ENCODE measurements at places on chromosomes 6 and 20.

DNA sequence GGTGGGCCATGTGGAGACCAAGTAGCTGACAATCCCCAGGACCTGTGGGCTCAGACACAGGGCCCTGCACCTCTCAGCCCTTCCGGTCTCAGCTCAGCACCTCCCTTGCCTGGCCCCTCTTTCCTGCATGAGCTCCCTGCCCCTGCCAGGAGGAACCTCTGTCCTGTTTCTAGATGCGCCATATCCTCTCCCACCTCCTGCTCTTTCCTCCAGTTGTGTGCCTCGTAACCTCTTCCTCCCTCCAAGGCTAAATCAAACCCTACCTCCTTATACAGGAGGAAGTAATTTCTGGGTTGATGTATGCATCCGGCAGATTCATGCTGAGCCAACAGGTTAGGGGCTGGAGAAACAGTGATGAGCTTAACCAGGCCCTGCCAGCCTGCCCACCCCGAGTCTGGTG is 30.9 kb downstream of the ITPR3 start:
- DNase-seq, result no peak

- DNase-seq, result no peak
These were observed 11.5 kb downstream of the KCNB1 start for GRCh38 chr20:49470922-49471321.

DNA sequence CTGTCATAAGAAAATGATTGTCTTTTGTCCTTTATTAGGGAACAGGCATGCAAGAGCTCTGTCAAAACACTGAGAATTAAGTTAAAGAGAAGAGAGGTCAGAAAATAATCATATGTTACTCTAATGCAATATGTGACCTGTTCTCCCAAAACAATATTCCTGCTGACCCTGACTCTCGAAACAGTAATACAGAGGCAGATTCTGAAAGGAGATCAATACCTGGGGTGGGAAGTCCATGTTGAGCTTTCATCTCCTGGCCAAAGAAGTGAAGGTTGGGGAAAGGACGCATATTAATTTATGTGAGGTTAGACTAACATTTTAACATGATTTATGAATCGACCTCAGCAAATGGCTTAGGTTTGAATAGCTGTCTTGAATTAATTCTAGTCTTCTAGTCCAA is 243.0 kb downstream of the PTPRK start:
- no peak for DNase-seq

DNA sequence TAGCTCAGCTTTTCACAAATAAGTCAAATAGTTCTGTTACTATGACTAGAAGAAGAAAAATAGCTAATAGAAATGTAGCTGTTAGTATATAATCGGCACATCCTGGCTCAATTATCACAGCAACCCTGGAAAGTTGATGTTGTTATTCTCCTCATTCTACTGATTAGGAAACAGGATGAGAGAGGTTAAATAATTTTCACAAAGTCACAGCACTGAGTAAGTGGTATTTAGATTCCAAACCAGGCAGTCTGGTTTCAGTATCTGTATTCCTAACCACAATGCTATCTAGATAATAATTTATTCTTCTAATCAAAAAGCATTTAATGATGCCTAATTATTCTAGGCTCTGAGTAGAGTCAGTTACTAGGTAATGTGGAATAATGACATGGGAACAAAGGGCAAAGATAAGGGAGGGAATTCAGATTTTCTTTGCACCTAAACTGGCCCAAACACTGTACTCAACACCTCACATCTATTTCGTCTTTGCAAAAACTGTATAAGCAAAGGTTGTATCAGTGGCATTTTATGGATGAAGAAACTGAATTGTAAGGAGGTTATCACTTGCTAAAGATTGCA is 51.3 kb downstream of the PDE7B start:
- no peak for DNase-seq

DNA sequence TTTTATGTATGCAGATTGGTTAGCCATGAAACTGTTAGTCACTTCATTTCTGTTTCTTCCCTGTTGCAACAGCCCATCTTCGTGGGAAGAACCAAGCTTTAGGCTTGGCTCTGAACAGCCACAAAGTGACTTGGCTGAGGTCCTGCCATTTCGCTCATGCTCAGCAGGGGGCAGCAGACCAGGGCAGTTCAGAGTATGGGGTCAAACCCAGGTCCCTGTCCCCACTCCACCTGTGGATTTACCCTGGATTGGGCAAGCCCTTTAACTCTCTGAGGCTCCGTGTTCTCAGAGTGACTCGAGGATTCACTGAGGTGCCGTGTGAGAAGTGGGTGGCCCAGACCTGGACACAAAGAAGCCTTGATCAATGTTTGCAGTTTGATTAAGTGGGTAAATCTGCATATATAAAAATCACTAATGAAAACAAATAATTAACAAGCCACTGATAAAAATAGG is 19.8 kb upstream of the MAP1LC3A start:
- no peak for DNase-seq

- no peak for DNase-seq
These were observed 298.2 kb downstream of the PAX1 start for GRCh38 chr20:22003680-22004079.

GRCh38 chr20:12528591-12529041 is 480.2 kb upstream of the SPTLC3 start:
- no peak for DNase-seq

GRCh38 chr20:63150391-63150898 is 65.5 kb downstream of the YTHDF1 start:
- DNase-seq, result no peak

- DNase-seq, result no peak
These were observed 141.9 kb upstream of the EXOC2 start for GRCh38 chr6:834866-835265.

DNA sequence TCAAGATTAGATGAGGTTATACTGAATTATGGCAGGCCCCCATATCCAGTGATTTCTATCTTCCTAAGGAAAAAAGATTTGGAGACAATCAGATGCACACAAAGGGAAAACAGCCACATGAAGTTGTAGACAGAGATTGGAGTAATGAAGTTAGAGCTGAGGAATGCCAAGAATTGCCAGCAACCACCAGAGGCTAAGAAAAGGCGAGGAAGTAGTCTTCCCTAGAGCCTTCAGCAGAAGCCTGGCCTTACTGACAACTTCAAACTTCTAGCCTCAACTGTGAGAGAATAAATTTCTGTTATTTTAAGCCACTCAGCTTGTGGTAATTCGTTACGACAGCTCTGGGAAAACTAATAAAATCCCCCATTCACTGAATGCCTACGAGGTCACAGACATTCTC is 473.9 kb downstream of the COL12A1 start:
- no peak for DNase-seq

GRCh38 chr6:80930376-80930775 is 822.1 kb downstream of the TENT5A start:
- no peak for DNase-seq

- DNase-seq, result no peak
These were observed 411.8 kb downstream of the SYNE1 start for GRCh38 chr6:152225241-152225934.

DNA sequence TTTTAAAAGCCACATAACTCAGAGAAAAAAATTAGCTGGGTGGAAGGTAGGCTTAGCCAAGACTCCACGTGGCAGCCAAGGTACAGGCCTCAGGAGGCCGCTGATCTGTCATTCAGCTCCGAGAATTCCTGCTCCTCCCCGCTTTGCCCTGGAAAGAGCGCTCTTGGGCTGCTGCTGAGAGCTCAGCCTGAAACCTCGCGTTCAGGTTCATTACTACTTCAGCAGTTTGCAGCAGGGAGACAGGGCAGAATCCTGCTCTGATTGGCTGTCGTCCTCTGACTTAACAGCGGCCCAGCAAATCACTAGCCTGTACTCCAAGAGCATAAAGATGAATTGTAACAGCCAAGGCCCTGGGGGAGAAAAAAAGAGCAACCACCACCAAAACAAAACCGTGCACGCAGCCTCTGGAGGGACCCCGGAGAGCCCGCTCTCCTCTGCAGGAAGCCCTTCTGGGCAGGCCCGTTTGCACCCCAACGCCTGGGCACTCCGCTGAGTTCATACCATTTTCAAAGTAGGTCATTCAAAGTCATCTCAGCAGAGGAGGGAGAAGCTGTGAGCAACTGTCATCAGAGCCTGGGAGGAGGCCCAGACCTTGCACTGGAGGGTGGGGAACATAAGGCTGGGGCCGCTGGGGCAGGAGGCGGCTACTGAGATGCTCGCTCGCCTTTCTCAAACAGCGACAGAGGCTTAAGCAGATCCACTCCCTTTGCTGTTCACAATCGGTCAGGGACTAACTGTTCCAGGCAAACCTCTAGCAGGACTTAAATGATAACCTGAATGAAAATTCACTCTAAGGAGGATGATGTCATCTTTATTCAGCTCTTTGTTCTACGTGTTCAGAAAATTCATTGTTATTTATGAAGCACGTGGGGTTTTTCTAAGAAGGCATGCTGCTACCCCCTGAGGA is 42.3 kb upstream of the ATXN1 start:
- peak; percentile 94 for DNase-seq

GRCh38 chr6:38034274-38034914 is 214.9 kb downstream of the ZFAND3 start:
- no peak for DNase-seq

DNA sequence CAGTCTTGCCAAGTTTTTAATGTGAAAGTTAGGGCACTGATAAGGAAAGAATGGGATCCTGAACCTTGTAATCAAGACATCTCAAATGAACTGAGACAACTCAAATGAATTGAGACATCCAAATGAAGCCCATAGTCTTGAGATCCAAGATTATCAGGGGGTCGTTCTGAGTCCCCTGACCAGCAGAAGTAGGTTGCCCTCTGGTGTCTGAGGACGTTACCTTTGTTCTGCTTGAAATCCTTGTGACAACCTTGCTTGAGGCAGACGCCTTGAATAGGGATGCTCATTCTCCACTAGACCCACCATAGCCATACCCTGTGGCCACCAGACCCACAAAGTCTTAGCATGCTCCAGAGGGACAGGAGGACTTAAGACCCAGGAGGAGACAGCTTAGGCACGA is 37.7 kb downstream of the ZBTB9 start:
- no peak for DNase-seq

- DNase-seq, result no peak
These were observed 261.9 kb downstream of the CDH4 start for GRCh38 chr20:61514018-61514365.

DNA sequence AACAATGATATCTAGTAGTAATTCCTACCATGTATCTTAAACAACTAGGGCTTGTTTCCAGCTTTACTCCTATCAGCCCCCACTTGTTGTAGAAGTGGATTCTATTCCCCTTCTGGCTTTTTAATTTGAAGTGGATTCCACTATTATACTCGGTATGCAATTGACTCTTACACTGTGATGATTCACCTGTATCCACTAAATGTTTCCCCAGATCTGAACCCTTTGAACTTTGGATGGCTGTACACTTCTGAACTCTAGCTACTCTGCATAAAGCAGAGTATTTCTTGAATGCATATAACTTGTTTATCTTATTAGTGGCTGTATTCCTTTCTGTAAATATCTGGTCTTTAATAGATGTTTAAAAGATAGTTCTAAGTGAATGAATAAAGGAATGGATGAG is 538.4 kb upstream of the NRSN1 start:
- no peak for DNase-seq

- DNase-seq, result peak; percentile 92
These were observed 704 bp upstream of the ZNF217 start for GRCh38 chr20:53594068-53595017.

GRCh38 chr6:11767458-11767857 is 11.1 kb downstream of the ADTRP start:
- DNase-seq, result no peak

- DNase-seq, result no peak
These were observed 5.9 kb upstream of the BCAS1 start for GRCh38 chr20:54076259-54076658.

DNA sequence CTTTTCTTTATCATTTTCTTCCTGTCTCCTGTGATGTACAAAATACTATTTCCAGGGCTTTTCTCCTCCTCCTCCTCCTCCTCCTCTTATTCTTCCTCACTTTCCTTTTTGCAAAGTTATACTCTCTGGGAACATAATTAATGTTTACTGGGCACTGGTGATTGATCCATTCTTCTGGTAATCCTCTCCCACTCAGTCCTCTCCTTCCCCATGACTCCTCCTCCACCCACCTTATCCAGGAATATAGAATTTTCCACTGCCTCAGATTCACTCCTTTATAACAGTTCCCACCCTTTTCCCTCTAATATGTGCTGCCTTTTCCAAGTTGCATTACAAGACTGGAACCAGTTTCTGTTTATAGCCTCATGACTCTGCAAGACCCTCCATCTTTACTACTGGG is 62.5 kb upstream of the IYD start:
- no peak for DNase-seq

DNA sequence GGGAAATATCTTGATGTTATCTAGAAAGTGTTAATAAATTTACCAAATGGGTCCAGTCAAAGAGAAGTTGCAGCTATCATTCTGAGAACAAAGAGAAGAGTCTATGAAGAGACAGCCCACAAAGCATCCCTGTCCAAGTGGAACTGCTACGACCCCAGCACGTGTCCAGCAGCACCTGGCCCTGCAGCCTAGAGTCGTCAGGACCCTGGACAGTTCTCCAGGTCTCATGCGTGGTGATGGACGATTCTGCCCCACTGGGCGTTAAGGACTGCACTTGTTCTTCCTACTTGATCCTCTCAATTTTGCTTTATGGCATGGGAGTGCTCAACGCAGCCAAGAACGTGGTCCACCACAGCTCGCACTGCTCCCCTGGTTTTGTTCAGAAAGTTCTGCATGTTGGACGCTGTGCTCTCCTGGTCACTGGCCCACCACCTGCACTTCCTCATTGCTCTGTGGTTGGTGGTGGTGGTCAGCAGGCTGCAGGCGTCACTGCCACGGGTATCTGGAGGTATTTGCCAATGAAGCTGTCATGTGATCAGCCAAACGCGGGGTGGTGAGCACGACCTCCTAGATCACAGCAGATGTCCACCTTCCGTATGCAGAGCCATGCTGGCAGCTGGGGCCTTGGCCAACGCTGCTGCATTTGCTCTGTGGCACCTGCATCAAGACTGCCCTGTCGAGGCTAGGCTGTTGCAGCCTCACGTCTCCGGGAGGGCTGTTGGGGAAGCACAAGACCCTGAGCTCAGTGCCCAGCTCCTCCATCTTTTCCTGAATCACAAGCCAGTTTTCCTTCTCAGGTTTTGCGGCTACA is 356.4 kb downstream of the CDH4 start:
- no peak for DNase-seq

GRCh38 chr6:151723152-151723551 is 84.3 kb upstream of the ESR1 start:
- no peak for DNase-seq

DNA sequence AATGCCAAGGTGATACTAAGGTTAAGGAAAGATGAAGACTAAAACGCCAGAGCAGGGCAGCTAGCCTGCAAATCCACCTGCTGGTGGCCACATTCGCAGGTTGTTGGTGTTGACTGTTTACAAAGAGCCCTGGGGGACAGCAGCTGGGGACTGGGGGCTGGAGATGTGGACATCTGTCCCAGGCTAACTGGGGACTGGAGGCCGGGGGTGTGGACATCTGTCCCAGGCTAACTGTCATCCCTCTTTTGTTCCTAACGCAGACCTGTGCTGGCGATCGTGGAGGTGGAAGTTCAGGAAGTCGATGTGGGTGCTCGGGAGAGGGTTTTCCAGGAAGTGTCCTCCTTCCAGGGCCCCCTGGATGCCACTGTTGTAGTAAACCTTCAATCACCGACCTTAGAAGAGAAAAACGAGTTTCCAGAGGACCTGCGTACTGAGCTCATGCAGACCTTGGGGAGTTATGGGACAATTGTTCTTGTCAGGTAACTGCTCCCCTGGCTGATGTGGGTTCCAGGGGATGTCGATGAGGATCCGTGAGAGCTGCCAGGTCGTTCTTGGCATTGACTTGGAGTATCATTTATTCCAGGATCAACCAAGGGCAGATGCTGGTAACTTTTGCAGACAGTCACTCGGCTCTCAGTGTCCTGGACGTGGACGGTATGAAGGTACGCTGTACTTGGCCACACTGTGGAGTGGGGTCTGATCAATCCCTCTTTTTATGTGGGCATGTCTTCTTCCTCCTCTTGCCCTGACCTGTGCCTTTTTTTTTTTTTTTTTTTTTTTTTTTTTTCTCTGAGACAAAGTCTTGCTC is 87.0 kb downstream of the SERAC1 start:
- DNase-seq, result no peak

Measured in nucleus accumbens (tissue), 56 donors.